HAP-1 (cell line): ENCODE measurements at places on chromosomes 6 and 20.

GRCh38 chr20:62836967-62837490 lies 20.2 kb downstream of the COL9A3 start:
- DNase-seq: no peak

DNA sequence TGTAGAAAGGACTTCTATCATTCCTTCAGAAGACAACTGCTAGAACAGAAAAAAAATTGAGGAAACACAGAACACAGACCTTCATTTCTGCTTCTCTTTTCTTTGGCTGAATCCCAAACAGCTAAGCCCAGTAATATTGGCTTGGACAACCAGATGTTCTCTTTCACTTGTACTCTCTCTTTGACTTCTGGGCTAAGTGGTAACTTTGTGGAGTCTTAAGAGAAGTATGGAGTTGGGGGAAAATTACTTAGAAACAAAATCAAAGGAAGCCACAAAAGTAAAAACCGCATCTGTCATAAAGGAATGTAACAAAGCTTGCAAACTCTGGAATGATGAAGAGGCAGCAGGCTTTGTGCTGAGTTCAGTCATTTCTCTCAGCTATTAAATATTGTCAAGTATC lies 587.5 kb downstream of the CBLN4 start:
- DNase-seq: no peak

DNA sequence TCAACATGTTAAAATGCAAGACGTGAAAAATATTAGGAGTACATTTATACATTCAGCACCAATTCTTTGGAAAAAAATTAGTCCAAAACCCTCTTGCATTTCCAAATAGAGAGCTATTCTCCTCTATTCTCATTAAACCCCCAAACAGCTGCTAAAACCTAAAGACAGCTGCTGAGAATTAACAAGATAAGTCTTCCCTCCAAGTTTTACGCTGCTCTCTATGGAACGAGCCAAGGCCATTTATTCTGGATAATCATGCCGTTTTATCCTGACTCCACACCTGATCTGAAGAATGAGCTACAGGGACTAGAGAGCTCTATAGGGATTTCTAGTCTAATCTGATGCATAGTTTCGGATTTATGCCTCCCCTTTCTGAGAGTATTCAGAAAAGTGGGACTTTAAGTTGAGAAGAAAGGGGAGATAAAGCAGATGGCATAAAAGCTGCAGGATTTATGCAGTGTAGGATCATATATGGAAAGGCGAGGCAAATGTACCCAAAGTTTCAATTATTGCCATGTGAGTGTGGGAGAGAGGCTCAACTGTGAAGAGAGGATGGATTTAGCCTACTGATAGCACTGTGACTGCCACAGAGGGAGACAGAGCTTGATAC lies 64.7 kb upstream of the HS3ST5 start:
- no peak for DNase-seq

DNA sequence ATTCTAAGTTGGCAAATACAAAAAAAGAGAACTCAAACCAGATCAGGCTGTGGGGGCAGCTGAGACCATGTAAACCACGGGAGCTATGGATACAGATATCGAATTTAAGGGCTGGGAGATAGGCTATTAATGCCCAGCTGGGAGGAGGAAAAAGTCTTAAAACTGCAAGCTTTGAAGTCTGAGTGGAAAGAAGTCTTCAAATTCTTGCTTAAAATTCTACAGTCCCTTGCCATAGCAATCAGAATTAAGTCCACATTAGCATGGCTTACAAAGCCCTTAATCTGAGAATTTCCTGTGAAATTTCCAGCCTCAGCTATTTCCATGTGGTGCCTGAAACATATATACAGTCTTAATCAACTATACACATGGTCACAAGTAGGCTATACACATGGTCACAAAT lies 465.0 kb upstream of the HSF2 start:
- DNase-seq: no peak

DNA sequence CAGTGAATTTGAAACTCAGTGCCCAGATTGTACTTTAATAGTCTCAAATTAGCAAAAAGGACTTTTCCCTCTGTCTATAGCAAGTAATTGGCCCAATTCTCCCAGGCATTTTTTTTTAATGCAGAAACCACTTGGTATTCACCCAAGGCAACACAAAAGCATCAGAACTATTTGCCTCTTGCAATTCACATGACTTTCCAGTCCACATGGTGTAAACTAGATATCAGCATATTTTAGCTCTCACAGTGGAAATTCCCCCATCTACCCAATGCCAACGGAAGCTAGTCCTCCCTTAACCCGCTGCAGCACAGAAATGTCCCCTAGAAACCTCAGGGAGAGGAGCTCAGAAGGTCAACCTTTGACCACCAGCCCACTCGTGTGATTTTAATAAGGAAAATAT lies 103.4 kb upstream of the CDYL start:
- no peak for DNase-seq

DNA sequence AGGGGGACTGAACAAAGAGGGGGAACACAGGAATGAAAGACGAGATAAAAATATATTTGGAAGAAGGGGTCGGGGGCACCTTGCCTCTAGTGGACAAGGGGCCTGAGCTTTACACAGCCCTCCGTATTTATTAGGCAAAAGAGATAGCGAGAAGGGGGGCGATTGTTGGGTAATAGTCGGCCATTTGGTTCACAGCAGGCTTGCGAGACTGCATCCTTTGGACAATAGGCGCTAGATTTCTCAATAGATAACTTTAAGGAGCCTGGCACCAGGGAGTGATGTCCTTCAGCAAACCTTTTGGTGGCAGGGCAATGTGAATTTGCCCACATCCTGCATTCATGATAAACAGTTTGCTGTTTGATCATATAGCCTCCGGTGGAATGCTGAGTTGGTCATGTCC lies 3.0 kb upstream of the NANP start:
- DNase-seq: no peak

- no peak for DNase-seq
These were observed 112.8 kb downstream of the ARHGAP18 start for GRCh38 chr6:129597023-129597713.

DNA sequence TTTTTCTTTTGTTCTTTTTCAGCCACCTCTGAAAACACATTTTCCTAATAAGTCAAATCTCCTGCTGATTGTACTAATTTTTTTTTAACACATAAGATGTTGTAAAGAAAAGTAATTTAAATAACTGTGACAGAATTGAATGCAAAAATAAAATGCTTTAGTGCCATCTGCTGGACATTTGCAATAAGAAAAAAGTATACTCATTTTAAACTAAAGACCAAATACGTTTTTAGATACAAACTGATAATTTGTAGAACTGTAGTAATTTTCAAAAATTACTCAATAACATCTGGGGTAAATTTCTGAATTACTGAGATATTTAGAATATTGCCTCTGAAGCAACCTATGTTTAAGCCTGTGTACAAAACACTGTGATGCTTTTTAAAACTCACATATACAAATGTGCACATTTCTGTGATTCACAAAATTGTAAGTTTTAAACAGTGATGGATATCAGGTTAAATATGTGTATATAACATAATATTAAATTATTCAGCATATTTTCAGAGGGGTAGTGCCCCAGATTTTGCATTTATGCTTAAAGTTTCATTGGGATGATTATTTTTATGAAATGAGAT lies 198.7 kb downstream of the RIMS1 start:
- no peak for DNase-seq

DNA sequence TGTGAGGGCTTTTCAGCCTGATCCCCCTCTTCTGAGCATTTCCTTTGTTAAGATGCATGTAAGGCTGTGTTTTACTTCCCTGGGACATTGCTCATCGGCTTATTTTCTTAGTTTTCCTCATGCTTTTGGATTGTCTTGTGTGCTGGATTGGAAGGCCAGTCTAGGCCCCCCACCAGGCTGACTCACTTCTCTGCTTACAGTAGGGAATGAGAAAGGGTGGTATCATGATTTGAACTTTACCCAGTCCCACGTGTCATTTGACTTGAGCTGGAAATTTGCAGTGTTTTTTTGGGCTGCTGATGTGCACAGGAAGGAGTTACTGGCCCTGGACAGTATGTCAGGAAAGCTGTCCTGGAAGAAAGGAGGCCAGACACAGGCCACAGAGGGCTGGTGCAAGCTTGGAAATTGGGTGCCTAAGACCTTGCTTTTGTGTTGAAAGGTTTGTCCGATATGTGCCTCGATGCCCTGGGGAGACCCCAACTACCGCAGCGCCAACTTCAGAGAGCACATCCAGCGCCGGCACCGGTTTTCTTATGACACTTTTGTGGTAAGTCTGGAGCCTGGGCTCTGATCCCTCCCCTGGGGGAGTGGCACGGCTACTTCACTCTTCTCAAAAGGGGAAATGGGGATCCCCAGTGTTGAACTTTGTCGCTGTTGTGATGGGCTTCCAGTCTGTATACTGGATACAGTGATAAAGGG lies 12.8 kb downstream of the RNF114 start:
- DNase-seq: no peak

DNA sequence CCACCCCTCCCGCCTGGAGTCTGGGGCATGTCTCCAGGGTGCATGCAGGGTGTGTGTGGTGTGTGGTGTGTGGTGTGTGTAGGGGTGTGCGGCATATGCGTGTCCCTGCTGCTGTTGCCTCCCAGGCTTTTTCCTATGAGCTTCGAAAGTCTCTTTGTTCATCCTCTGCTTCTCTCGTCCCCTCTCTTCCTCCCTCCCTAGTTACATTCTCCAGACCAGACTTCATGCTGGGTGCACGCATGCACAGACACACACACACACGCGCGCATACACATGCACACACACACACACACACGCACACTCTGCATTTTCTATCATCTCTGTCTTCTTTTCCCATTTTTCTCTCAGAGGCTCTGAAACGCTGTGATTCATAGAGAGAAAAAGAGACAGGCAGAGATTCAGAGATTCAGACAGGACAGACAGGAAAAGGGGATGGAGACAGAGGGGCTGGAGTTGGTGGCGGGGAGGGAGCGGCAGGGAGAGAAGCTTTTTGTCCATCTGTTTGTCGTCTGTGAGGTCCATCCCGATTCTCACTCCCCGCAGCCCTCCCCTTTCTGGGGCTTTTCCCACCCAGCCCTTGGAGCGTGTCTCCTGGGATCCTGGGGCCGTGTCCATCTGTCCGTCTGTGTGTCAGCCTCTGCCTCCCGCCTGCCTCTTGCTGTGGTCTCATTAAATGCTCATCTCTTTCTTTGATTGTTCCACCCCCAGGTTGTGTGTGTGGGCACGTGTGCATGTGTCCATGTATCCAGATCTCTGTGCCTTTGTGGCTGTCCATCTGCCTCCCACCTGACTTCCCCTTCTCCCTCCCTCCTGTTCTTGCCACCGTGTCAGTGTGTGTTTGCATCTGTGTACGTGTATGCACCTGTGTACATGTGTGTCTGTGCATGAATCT lies 62.6 kb downstream of the SRC start:
- no peak for DNase-seq

- no peak for DNase-seq
These were observed at the start of gene TRDN for GRCh38 chr6:123636782-123637181. TRDN (minus strand) TSS chr6:123636950; CDS start chr6:123636775, 175 bp downstream.

GRCh38 chr6:41673704-41674000 lies 35.4 kb downstream of the MDFI start:
- DNase-seq: no peak

DNA sequence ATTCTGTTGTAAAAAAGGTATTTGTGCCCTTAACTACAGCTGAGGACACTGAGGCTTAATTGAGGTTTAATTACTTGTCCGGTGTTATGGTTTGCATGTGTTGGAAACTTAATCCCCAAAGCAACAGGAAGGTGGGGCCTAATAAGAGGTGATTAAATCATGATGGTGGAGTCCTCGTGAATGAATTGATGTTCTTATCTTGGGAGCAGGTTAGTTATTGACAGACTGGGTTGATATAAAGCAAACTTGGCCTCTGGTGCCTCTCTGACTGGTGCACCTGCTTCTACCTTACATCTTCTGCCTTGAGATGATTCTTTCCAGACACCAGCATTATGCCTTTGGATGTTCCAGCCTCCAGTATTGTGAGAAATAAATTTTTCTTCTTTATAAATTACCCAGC lies 306.5 kb upstream of the HS3ST5 start:
- DNase-seq: no peak

GRCh38 chr6:132715204-132715603 lies 1.3 kb upstream of the VNN1 start:
- peak; percentile 27 for DNase-seq

DNA sequence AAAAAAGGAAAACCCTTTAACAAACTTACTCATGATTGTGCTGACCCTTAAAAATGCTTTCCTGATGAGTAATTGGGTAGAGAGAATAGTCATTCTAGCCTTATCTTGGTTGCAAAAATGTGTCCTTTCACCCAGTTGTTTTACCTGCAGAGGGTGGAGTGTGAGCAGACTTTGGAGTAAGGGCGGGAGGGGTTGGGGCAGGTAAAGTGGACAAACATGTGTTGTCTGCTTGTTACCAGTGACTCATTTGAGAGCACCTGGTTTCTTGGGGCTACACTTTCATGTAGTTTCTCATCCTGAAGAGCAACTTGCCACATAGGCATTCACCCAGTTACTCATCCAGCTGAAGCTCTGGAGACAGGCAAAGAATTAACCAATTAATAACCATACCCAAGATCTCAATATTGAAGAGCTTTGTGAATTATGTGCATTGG lies 121.1 kb downstream of the TNFRSF21 start:
- no peak for DNase-seq

- no peak for DNase-seq
These were observed 16.2 kb upstream of the SLC22A16 start for GRCh38 chr6:110492584-110492983.

DNA sequence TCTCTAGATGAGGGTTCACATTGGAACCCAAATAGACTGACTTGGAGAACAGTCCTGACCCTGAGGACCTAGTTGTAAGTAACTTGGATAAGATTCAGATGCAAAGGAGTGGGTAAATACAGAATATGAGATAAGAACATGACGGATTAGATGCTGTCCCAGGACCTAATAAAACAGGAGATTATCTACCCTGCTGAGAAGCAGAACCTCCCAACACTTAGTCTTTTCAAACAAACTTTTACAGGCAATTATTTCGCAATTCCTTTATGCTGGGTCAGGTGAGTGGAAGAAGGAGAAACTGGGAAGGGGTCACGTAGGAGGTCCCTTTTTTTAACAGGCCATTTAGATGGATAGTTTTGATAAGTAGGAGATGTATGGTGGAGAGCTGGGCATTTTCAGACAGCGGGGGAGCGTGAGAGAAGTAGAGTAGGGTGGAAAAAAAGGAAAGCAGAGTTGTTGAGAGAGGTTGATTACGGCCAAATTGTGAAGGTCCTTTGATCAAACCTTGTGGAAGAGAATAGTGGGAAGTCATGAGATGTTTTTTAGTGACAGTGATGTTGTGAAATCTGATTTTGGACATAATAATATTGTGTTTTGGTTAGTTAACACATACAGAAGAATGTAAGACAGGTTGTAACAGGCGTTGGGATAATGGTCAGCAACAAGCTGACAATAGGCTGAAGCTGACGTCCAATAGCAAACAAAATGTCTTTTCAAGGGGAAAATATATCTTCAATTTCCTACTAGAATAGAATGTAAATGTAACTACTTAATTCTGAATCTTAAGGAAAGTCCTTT lies 32.8 kb downstream of the FAM83B start:
- no peak for DNase-seq

GRCh38 chr6:43869079-43869710 lies 99.2 kb downstream of the VEGFA start:
- DNase-seq: no peak
